RKO (cell line): ENCODE measurements at places on chromosomes 7 and 10.

DNA sequence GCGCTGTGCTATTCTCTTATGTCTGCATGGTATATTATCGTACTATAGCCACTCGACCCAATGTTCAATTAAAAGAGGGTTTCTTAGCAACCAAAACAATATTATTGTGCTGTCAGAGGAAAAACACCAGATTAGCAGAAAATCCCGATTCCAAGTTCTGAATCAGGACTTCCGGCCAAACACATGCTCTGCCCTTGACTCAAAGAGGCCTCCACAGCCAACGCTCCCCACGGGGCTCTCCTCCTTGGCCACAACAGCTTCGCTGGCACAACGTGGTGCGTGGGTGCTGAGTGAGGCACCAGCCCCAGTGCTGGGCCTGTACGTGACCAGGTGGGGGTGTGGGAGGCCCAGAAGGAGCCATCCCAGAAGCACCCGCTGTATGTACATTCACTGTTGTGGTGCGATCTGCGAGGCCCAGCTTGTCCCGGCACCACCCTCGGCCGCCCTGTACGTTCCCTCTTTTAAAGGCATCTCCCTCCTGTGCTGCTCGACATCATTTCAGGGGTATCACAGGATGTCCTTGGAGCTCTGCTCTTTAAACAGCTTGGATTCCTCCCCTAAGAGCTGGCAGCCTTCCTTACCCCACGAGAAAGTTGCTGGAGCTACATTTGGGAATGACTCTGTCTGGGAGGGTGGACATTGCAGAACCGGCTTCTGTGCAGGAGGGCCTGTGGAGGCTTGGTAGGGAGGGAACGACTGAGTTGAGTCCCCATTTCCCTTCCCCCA, 736.2 kb downstream of the PARD3 start:
- no peak for DNase-seq

DNA sequence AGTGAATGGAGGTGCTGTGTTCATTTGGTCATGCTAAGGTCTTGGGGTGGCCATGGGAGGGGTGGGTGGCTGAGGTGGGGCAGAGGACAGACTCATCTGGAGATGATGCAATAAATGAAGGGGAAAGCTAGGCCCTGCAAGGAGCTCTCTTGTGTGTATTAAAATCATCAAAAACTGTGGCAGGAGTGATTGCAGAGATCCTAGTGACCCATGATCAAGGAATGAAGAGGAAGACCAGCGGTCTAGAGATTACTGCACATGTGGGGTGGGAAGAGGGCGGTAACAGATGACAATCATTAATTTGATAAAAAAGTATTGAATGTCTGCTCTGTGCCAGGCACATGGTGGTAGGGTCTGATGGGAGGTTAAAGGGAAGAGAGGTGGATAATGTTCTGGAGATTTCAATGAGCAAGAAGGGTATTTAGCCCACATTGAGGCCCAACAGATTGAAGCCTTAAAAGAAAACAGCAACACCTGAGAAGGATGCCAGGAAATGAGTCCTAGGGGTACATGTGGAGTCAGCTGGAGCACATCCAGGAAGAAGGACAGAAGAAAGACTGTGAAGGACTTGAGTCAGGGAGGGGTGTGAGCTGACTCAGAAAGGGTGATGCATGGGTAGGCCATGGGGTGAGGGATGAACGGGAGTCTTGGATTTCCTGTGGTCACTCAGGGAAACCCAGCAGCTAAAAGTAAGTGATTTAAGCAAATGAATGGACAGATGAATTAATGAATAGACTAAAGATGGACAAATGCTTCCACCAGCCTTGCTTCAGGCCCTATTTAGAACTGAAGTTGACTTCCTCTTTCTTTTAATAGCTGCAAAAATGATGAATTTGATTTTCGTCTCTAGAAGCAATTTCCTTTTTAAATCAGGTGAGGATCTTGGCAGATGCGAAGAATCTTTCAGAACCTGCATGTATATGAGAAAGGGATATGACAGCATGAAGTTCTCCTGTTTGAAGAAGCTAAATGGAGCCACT, 83.1 kb upstream of the IGFBP3 start:
- peak; percentile 75 for DNase-seq

DNA sequence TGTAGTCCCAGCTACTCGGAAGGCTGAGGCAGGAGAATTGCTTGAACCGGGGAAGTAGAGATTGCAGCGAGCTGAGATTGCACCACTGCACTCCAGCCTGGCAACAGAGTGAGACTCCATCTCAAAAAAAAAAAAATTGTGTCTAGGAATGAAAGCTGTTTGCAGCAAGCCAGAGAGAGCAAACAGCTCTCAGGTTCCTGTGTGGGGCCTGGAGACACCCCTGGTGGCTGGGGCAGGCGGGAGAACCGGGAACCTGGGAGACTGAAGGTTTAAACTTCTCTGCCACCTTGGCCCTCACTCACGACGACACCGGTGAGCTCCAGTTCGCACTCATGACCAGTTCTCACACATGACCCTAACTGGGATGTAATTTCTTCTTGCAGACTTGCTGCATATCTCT, 13.2 kb upstream of the UNCX start:
- DNase-seq, result no peak

DNA sequence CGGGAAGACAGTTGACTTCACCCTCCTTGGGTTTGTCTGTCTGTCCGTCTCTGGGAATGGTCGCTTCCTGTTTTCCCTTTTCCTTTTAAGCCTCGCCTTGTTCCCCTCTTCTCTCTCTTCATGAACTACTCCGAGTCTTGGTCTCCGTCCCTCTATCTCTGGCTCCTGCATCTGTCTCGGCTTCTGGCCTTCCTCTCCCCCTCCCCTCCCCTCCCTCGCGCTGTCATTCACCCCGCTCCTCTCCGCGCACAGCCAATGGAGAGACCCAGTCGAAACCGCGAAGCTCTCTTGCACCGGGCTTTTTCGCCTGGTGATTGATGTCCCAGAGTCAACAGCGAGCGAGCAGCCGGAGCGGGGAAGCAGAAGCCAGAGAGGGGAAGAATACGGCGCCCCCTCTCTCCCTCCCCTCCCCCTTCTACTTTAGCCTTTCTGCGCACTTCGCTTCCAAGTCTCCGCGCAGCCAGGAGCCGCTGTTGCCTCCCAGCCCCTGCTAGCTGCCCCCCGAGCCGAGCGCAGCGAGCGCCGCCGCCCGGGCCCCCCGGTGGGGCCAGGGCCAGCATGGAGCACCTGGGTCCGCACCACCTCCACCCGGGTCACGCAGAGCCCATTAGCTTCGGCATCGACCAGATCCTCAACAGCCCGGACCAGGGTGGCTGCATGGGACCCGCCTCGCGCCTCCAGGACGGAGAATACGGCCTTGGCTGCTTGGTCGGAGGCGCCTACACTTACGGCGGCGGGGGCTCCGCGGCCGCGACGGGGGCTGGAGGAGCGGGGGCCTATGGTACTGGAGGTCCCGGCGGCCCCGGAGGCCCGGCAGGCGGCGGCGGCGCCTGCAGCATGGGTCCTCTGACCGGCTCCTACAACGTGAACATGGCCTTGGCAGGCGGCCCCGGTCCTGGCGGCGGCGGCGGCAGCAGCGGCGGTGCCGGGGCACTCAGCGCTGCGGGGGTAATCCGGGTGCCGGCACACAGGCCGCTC, at the start of gene TLX1:
TLX1 (plus strand) TSS at position 317 of the 978 bp plus-strand sequence; CDS start at position 559, 242 bp downstream.
- no peak for DNase-seq
